SK-N-MC (cell line): ENCODE measurements at places on chromosomes 5 and 9.
A peak's percentile ranks its signal among the peaks of the same experiment; 100 is the strongest.

- DNase-seq, result no peak
These were observed 431.2 kb downstream of the AGTPBP1 start for GRCh38 chr9:85310573-85310972.

DNA sequence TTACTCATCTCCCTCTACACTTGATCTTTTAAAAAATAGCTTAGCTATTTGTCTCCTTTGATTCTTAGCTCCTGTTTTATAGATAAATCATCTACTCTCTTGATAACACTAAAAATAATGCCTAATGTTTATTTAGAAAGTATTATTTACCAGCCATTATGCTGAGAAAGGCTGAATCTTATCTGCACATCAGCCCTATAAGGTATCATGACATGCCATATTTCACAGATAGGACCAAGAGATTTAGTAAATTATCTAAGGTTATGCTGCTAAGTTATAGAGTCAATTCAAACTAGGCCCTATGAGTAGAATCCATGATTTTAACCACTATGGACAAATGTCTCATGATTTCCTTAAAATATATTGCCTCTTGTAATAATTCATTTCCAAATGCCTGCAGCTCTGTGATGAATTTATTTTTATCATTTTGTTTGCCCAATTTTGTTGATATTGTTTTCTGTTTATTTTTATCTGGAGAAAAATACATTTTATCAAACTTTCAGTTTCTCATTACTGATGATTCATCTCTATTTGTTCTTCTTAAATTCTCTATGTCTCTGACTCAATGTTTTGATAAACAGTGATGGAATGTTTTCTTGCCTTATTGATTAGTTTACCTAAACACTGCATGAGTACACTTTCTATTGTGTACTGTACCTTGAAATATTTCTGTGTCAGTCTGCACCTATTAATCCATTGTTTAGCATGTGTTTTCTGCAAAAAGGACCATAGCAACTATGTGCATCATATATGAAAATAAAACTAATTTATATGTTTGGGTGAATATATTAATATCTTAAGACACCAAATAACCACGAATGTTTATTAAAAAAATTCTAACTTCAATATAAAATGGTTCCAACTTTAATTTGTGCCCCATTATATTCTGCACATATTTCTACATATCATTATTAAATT lies 300.8 kb downstream of the CDH9 start:
- no peak for DNase-seq

GRCh38 chr9:68904454-68904853 lies 109.5 kb downstream of the PRKACG start:
- DNase-seq, result no peak

GRCh38 chr9:130330202-130330862 lies 64.8 kb downstream of the HMCN2 start:
- DNase-seq, result no peak

- DNase-seq, result no peak
These were observed 28.9 kb downstream of the RASEF start for GRCh38 chr9:83034026-83034425.

DNA sequence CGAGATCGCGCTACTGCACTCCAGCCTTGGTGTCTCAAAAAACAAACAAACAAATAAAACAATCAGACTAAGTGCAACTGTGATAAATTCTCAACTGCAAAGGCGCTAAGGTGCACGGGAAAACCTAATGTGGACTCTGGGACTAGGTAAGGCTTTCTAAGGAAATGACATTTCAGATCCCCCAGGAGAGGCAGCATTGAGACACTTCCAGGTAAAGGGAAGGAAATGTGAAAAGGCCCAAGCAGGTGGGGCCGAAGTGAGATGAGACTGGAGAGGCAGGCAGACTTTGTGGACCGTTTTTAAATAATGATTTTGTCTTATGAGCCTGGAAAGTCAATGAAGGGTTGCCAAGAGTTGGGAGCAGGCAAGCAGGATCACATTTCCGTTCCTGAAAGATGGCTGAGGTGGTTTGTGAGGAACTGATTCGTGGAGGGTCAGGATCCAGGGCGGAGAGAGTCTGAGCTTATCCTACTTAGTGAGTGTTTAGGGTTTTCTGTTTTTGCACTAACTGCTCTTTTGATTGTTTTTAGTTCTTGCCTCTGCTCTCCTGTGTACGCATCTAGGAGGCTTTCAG lies 2.0 kb upstream of the APBA1 start:
- no peak for DNase-seq

DNA sequence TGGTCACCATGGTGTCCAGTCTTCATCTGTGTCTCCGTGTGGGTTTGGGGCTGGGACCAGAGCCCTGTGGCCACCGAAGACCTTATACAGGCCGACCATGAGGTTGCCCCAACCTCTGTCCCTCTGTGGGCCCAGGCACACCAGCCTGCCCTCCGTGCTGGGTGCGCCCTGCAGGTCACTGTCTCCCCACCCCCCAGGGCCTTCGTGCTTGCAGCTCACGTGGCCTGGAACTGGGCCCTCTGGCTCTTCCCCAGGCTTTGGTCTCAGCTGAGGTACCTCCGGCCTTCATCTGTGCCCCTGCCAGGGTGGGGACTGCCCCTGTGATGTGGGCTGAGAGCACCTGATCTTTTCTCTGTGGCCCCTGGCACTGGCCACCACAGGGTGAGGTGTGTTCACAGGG lies 92.1 kb downstream of the RXRA start:
- DNase-seq, result no peak

- DNase-seq, result peak; percentile 28
These were observed 21.0 kb upstream of the RAB14 start for GRCh38 chr9:121222524-121223171.

DNA sequence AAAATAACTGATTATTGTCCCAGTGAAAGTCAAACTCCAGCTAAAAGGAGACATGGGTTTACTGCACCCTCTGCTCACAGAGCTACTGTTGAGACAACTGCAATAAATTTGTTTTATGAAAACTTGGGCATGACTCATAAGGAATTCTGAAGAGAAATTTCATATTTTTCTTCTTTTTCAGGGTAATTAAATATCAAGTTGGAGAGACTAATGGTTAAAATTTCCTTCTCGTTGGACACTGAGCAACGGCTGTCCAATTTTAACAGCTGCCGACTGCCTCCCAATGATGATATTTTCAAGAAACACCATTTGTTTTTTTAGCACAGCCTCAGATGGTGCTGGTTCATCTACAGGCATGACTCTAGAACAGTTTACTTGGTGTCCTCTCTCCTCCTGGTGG lies 259.2 kb upstream of the RGMB start:
- no peak for DNase-seq

- no peak for DNase-seq
These were observed 19.8 kb upstream of the JAK2 start for GRCh38 chr9:4965174-4965821.

GRCh38 chr5:97543166-97543565 lies 360.1 kb upstream of the RIOK2 start:
- DNase-seq, result no peak

- DNase-seq, result no peak
These were observed 352.6 kb downstream of the ADGRV1 start for GRCh38 chr5:90911169-90911568.

DNA sequence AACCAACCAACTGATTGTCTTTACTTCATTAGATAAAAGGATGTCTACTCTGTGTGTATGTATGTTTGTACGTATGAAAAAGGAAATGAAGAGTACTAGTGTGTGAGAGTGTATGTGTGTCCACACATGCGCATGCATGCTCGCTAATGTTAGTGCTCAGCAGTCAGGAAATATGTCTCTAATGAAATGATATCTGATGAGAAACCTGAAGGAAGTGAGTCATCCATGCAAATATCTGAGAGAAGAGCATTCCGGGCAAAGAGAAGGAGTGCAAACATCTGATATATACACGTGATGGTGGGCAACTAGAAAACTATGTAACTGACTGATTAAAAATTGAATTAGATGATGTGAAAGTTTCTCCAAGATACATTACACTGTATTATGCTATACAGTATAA lies 29.6 kb upstream of the UGCG start:
- DNase-seq, result no peak

GRCh38 chr9:88925481-88925880 lies 65.8 kb upstream of the S1PR3 start:
- DNase-seq, result no peak

GRCh38 chr5:157172403-157172802 lies 6.3 kb upstream of the GARIN3 start:
- DNase-seq, result no peak

GRCh38 chr9:21923694-21924093 lies 70.5 kb downstream of the CDKN2A start:
- DNase-seq, result no peak

DNA sequence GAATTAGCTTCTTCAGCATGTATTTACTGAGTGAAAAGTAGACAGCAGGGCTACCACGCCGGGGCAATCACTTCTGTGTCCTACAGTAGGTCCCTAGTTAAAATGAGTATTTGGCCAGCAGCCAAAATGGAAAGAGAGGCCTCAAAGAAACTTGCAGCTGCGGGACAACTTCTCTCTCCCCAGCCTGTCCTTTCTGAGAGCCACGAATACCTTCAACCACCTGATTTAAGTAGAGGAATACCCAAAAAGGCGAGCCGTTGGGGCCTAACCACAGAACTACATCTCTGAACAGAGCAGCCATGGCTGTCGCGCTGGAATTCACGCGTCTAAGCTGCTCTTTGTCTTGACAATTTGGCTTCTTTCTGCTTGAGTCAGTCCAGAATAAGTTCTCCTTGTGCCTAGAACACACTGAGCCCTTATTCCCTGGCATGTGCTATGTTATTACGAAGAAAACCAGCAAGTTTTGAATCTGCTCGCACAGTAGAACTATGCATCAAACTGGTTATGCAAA lies 43.8 kb upstream of the GOLPH3 start:
- no peak for DNase-seq

GRCh38 chr5:87829217-87829551 lies 416.5 kb upstream of the CCNH start:
- DNase-seq, result no peak

DNA sequence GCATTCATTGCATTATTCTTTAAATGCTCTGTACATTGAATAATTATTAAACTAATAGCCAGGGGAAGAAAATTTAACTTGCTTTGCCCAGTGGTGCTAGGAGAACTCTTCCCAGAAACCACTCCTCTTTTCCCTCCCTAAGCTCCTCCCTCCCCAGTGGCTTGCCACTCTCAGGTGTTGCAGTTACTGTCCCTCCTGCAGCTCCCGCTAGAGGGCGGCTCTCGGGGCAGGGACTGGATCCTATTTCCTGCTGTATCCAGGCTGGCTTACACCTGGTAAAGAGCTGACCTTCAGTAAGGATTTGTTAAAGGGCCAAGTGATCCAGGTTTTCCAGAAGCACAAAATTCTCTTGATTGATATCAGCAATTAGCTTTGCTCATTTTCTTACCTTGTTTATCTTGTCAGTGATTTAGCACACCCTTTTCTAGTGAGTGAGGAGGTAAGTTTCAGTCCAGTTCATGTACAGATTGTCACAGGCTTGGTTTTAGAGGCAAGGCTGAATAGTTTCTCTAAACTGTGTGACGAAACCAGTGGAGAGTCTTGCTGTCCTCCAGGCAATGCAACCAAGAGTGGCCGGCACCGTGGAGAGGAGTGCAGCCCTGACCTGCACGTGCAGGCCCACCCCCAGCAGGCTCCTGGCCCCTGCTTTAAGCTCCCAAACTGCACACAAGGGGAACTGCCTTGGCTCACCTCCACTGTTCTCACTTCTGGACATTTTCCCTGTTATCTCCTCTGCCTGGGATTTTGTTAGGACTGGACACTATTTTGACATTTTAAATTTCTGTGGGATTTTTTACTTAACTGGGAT lies 423.8 kb downstream of the SPOCK1 start:
- no peak for DNase-seq

DNA sequence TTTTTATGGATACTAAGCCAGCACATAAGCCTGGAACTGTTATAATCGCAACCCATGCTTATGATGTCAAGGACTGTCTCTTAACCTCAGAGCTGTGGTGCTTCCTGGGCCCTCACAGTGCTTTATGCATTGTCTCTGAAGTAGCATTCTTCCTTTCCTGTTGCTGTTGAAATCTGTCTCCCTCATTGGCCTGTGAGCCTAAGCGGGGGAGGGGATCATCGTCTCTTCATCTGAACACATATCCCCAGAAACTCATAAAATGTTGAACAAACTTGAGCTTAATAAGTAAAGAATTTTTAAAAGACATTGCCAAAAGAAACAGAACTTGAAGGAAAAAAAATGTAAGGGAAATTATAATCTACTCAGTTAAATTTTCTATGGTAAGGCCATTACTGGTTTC lies 80.3 kb downstream of the SGCD start:
- DNase-seq, result no peak

DNA sequence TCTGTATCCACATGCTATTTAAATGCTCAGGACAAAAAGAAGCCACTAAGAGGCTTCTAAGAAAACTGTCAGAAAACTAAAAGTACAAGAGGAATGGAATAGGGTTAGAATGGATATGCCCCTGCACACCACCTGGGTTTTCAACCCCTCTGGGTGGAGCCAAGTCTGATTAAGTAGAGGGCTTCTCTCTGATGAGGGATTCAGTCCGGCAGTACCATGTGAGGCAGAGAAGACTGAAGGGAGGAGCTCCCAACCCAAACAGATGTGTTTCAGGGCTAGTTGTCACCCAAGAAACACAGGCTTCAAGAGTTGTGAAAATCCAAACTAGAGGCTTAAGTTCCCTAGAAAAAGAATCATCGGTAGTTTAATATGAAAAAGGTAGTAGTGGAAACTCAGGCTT lies 12.5 kb downstream of the NREP start:
- DNase-seq, result no peak

DNA sequence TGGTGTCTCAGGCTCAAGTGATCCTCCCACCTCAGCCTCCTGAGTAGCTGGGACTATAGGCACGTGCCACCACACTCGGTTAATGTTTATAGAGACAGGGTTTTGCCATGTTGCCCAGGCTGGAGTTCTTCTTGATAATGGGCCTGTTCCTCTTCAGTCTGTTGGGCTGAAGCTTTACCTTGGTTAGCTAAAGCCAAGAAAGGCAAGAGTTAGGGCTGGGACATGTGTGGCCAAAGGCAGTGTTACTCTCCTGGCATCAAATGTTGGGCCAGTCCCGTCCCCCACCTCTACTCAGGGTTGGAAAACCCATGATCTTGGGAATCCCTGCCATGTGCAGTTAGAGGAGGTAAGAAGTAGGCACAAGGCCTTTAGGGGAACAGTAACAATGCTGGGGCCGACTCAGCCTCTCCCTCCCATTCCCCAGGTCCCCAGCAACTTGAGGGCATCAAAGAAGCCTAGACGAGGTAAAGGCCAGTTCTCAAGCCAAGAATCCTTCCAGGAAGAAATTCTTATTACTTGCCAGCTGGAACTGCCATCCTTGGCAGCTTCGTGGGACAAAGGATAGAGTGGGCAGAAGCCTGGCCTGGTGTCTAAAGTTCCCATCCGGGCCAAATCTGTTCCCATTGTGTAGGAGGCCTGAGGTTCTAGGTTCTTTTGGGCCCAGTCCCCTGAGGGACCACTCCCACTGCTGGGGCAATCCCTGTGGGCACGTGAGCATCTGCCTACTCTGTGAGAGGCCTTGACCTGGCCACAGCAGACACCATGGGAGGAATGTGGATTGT lies 4.5 kb downstream of the EGR1 start:
- no peak for DNase-seq
